Activated T-cell treated with anti-CD3 and anti-CD28 coated beads for 24 hours (primary cell): ENCODE measurements at places on chromosomes 6 and 20.
A peak's percentile ranks its signal among the peaks of the same experiment; 100 is the strongest.

- DNase-seq: no peak
Observed at GRCh38 chr6:160391419-160392116, 43.4 kb downstream of the SLC22A3 start.

- DNase-seq: no peak
Observed at GRCh38 chr6:88574031-88574430, 389.4 kb downstream of the RNGTT start.

- no peak for DNase-seq
Observed at GRCh38 chr20:20209684-20210083, 157.4 kb downstream of the CFAP61 start.

- peak; percentile 69 for DNase-seq
Observed at GRCh38 chr6:142946924-142947713, 2.1 kb upstream of the HIVEP2 start.

DNA sequence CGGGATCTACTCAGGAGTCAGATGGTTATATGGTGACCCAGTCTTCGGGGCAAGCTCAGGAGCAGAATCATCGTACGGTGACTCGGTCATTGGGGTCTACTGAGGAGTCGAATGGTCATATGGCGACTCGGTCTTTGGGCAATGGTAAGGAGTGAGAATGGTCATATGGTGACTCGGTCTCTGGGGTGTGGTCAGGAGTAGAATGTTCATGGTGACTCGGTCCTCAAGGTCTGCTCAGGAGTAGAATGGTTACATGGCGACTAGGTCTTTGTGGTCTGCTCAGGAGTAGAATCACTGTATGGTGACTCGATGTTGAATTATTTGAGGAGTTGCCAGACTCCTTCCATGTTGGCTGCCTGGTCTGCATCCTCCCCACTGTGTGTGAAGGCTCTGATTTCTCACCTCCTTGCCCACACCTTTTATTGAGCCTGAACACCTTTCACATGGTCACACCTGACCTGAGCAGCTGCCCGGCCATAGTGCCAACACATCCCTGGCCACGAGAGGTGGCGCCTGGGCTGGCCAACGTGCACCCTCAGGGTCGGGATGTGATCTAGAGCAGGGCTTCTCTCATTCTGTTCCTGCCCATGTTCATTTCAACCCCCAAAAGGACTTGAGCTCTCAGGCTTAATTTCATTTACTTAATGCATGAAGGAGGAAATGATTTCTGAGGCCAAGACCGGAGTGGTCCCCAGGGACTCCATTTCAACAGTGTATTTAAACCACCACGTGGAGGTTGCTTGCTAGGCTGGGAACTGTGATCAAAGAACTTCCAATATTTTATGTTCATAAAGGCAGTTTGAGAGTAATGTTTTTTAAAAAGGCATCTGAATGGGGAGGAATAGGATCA is 119.5 kb downstream of the PHACTR3 start:
- no peak for DNase-seq

DNA sequence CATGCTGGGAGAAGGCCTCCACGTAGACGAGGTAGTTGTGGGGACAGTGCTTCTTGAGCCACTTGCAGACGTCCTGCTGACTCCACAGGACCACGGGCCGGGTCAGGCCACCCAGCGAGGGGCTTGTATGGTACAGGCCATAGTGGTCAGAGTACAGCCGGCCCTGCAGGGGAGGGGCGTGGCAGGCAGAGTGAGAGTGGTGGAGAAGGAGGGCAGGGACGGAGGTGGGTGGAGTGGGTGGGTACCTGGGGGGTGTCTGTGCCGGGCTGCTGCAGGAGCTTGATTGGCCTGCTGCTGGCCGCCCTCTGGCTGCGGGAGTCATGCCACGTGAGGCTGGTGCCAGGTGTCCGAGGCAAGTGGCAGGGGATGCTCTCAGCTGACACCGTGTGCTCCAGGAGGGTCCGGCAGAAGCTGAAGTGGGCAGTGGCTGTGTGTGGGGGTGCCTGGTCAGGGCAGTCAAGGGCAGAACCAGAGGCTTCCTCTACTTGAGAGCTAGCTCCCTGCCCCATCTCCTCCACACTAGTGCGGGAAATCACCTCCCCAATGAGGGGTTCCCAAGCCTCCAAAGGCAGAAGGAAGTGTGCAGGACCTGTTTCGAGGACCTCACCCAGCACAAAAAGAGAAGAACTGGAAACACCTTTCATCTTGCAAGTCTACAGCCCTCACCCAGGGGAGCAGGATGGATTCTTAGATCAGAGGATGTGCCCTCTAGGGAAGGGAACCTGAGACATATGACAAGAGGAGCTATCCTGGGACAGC is 2.3 kb downstream of the SAMD10 start:
- no peak for DNase-seq

GRCh38 chr6:1820714-1821113 is 211.0 kb downstream of the FOXC1 start:
- no peak for DNase-seq

DNA sequence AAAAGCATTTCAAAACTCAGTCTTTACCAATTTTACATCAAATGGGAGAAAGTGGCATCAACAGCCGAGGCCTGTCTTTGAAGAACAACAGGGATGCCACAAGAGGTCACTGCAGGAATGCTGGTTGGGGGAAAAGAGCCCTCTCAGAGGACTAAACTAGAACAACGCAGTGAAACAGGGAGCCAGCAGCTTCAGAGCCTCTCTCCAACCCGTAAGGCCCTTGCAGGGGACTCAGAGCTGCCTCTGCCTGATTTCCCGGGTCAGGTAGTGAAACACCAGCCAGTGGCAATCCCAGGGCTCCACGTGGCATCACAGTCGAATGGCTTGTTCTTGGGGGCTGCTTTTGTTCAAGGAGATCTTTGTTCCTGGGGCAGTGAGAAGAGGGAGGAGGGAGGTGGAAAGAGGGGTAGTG is 55.0 kb upstream of the KCNK16 start:
- no peak for DNase-seq

- DNase-seq: peak; percentile 71
Observed at GRCh38 chr20:58309591-58310290, at the start of gene RAB22A. Gene RAB22A, plus strand, starts transcription at chr20:58309715. Its CDS starts 262 bp downstream, at chr20:58309977.

DNA sequence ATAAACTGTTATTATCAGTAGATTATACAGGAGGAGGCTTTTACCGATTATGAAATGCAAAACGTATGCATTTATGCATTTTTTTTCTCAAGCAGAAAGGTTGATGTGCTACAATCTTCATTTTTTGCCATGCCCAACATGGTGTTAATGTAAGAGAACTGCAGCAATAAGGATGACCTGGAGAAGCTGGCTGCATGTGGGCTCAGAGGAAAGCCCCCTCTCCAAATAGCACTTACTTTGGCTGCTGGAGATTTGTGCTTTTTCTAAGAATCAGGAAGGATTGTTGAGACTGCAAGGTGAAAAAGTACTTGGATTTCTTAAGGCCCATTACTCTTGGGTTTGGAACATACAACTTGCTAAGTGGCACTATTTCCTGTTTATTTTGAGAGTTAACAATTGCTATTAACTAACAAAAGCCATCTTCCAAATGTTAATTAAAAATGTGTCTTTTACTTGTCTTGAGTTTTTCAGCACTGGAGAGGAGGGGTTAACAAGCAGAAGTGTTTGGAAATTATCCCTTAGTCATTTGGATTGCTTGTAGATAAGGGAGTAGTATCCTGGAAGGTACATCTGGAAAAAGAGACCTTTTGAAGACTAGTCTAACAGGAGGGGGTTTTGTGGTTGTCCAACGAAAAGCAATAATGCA is 5.6 kb downstream of the SOX4 start:
- no peak for DNase-seq

GRCh38 chr6:99780556-99780885 is 173.9 kb downstream of the PRDM13 start:
- DNase-seq: no peak

DNA sequence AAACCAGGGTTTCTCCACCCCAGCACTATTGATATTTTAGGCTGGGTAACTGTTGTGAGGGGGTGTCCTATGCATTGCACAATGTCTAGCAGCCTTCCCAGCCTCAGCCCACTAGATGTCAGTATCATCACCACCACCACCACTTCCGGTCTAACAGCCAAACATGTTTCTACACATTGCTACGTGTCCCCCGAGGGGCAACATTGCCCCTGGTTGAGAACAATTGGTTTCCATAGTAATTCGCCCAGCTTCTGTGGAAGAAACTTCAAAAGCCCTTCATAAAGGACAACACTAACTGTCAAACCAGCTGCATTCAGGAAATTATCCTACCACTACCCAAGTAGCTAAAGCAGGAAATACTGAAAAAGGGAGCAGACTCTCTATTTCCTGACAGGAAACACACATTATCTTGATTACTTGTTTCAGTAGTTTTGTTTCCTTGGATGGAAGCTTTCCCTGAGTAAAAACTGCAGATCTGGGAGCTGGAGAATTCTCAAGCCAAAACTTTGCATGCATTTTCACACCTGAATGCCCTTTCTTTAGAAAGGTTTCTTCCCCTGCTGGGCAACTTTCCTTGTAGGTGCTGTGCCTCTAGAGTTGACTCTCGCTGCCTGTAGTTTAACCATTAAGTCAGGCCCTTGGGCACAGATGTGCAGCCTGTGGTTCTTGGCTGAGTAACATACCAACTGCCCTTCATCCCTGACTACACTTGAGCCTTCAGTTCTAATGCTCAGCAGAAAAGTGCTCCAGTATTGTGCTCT is 23.6 kb downstream of the PKHD1 start:
- peak; percentile 54 for DNase-seq

GRCh38 chr6:26021001-26021349 is 58.4 kb downstream of the TRIM38 start:
- no peak for DNase-seq
